AG20443 (cell line): ENCODE measurements at places on chromosomes 3 and 15.
A peak's percentile ranks its signal among the peaks of the same experiment; 100 is the strongest.

GRCh38 chr15:48147358-48147757 lies 26.6 kb downstream of the SLC24A5 start:
- DNase-seq = no peak

- no peak for DNase-seq
These were observed 103.4 kb downstream of the WNT7A start for GRCh38 chr3:13776253-13777050.

DNA sequence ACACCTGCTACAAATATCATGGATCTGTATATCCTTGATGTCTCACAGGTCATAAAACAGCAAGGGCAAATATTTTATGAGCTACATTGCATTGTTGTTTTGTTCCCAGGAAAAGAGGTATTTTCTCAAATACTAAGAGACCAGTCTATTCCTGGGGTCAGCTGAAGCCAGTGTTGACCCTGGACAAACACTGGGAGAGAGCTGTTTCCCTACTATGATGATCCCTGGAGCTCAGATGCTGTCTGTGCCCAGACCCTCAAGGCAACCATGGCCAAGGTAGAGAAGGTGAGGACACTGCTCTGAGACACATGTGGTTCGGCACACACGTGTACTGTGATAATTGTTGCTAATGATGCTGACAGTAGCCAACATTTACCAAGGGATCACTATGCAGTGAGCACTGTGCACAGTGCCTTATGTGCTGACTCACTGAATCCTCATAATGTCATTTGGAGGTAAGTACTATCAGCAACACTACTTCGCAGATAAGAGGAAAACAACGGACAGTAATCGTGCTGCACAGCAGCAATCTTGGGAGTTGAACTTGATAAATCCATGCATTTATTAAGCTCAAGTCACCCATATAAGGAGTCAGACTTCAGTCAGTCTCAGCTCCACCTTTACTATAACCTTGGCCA lies 943.6 kb downstream of the FHIT start:
- DNase-seq = no peak

DNA sequence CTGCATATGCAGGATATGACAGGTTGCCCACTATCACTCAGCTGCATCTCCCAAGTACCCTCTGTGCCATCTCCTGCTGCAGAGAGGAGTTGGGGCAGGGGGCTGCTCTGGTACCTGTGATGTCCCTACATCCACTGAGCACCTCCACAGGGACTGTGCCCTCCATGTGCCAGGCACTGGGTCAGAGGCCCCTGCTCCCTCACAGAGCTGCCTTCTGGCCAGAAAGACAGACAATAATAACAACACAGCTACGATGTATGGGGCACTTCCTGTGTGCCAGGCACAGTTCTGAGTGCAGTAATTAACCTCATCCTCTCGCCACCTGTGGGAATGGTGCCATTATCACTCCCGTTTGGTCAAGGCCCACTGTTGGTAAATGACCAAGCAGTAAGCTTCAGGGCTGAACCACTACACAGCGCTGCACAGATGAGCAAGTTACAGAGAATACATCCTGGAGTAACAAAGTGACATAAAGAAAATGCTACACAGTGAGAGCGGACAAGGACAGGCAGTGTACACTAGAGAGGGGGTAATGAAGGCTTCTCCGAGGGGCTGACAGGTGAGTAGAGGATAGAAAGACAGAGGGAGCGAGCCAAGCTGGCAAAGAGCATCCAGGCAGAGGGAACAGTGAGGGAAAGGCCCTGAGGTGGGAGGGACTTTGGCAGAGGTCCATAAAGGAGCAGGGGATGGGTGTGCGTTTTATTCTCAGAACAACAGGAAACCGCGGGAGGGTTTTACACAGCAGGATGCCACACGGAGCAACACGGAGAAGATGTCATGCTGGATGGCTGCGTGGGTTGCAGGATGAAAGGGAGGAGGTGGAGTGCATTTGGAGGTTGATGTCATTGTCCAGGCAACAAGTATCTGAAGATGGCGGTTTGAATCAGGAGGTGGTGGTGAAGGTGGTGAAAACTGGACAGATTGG lies 13.6 kb downstream of the WNT7A start:
- DNase-seq = no peak

DNA sequence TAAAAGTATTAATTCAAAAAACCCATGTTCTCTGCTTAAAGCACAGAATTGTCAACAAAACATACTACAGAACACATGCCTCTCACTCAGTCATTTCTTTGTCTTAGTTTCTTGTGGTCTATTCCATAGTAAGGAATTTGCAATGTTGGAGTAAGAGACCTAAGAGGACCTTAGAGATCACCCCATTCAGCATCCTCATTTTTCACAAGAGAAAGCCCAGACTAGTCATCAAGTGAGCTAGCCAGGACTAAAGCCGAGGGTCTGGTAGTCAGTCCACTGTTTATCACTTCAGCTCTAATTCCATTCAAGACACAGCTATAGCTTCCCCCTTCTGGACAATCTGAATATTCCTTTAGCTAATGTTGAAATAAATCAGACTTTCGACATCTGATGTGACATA lies 601.1 kb downstream of the FHIT start:
- DNase-seq = no peak

DNA sequence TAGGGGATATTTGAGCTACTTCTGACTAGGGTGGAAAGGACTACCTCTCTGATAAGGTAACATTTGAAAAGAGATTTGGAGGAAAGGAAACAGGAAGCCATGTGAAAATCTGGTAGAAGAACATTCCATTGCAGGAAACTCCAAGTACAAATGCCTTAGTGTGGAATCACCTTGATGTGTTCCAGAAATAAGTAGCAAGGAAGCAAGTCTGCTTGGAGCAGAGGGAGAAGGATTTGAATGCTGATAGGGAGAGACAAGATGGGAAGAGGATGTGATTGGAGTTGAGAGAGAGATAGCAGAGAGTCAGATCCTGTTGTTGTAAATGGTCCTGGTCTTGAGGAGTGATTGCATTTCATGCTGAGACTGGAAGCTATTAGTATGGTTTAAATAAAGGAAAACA lies 335.1 kb upstream of the DCBLD2 start:
- no peak for DNase-seq

DNA sequence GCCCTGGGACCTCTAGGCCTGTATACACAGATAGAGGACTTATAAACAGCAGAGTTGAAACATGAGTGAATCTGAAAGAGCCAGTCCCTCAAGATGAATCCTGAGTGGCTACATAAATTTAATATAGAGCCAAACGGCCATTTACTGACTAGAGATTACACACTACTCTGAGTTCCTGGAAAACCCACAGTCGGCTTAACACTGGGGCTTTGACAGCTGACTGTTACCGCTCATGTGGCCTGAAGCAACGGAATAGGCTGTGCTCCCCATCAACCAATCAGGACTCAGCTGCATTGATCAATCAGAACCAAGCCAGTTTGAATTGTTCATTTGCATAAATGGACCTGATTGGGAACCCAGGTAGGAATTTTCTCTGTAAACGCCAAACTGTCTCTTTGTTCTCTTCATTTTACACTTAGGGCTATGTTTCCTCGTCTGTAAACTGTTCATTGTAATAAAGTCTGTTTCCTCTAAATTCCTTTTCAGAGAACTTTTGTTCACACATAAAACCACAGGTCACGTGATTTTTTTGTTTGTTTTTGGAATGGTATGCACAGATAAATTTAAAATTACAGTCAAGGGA lies 40.5 kb downstream of the CCNL1 start:
- no peak for DNase-seq

DNA sequence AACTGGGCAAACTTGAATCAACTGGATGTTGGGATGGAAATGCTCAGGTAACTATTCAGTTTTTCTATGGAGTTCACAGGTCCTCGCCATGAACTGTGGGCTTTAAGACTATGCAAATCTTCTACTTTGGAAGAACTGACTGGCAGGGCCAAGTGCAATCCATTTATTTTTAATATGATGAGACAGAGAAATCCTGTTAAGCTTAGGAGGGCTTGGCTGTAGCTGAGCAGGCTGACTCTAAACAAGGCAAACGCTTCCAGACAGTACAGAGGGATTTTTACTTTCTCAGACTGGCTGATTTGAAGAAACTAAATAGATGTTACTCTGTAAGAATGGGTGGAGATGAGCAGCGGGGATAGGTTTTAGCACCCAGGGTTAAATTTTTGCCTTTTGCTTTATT lies 194.2 kb upstream of the ICE2 start:
- no peak for DNase-seq

- DNase-seq = no peak
These were observed 1030.5 kb downstream of the FHIT start for GRCh38 chr3:60220768-60221167.

GRCh38 chr15:62138124-62138523 lies 27.0 kb downstream of the C2CD4B start:
- DNase-seq = no peak

DNA sequence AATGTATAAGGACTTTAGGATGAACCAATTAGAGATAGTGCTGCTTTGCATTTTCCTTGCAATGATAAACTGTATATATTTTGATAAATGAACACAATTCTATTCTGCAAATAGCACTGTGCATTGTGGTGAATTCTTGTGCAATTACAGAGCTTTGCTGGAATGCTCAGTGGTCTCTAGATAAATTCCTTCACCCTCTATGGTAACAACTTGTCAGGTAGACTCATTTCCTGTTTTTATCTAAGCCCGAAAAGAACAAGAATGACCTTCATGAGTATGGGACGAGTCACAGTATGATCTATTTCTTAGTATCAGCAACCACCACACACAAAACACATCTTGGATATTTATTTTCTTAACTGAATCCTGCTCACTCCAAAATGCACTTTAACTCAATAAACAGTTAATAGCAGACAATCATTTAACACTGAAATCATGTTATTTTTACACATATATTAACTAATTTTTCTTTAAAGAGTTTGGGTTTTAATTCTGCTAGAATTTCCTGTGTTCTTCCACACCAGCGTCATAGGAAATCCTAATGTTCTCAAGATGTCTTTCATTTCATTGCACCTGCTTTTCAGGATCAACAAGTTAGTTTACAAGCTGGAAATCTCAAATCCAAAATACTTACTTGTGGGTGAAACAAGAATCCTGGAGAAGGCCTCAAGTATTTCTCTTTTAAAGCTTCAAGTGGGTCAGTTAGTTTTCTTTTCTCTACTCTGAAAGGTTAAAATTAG lies 551.2 kb downstream of the MECOM start:
- peak; percentile 50 for DNase-seq

DNA sequence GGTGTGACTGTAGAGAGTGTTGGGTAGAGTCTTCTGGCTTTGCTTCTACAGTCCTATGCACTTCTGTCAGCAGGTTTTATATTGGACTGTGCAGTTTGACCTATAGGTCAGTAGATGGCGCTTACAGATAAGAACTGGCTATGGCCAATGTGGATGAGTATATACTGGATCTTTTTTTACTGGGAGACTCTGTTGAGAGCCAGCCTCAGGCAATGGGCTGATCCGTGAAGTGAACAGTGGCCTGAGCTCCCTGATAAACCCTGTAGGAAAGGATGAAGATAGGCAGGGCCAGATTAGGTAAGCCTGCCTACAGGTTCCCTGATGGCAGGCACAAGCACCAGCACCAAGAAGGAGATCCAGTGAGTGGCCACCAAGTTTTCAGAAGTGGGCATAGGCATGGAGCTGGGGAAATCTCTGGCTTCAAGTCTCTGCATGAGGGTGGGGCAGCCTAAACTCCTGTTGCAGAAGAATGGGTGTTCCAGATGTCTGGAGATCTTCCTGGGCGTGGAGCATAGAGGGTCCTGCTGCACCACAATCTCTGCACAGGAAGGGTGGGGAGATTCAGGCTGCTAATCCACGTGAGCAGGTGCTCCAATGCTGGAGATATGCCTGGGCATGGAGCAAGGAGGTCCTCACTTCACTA lies 326.0 kb upstream of the SGO1 start:
- peak; percentile 66 for DNase-seq

DNA sequence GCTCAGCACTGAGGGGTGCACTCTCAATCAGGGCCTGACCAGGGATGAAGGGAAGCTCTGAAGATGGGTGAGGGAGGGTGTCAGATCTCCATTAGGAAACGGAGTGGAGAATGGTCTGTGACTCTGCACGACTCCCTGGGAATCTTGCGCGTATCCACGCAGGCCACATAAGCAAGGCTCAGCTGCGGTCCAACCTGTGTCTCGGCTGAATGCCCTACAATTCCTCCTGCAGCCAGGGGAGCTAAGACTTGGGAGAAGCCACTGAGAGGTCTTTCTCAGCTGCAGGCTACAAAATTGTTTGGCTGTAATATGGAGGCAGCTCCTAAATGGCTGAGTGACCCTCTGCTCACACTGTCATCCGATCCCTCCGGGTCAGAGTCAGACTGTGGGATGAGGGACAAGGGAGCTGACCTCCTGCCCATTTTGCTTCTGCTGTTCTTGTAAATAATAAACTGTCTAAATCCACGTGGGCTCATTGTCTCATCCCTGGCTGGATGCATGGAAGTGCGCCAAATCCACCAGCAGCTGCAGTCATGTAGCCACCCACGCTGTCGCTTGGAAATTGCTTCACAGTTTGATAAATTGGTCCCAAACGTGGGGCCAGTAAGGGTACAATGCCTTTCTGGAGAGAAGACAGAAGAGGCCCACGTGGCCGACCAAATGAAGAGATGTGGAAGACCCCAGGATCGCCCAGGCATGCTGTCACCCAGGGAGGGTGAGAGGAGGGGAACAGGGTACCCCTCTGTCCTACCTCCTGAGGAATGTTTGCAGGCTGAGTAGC lies 30.5 kb downstream of the ALS2CL start:
- peak; percentile 80 for DNase-seq

DNA sequence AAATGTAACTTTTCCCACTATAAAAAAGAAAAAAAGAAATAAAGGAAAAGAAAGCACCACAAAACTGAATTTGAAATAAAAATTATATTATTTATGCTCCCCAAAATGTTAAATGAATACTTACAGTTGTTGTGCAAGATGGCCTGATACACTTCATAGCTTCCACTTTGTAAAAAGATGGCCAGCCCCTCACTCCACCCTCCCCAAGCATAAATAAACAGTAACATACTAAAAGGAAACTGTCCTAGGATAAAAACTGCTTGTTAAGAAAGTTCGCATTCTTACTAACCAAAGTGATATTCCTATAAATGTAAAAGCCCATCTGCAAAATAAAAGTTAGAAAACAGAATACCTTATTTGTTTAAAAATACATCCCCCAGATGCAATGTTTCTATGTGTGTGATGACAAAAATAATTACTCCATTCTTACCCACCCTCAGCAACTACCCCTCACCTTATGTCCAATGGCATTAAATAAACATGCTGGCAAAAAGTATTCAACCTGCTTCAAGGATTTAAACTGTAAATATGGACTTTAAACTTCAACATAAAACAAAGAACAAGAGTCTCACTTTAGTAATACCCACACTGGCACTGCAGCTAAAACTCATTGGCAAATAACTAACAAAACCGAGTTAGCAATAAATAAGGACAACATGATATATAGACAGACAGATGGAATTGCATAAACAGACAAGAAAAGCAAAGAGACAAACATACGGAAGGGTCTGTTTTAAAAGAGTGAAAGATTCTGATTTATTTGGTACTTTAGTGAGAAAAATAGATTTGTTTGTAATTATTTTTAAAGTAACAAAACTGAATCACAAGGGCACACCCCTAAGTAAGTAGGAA lies 47.7 kb downstream of the ZBTB20 start:
- no peak for DNase-seq

- no peak for DNase-seq
These were observed 498.2 kb downstream of the NSUN3 start for GRCh38 chr3:94561094-94561493.

GRCh38 chr3:187567021-187567420 lies 103.2 kb downstream of the SST start:
- peak; percentile 68 for DNase-seq
